ENCODE measurements at places on chromosomes 12 and 14.

GRCh38 chr14:52327374-52328226 is 13.5 kb downstream of the PTGER2 start:
- no peak for DNase-seq

DNA sequence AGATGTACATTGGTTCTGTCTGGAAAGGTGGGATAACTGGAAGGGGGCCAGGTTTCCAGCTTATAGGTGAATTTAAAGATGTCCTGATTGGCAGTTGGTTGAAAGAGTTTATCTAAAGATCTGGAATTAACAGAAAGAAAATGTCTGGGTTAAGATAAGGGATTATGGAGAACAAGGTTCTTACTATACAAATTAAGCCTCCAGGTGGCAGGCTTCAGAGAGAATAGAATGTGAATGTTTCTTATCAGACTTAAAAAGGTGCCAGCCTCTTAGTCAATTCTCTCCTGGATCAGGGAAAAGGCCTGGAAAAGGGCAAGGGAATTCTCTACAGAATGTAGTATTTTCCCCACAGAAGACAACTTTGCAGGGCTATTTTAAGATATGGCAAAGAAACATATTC is 53.1 kb downstream of the CNTN1 start:
- DNase-seq: no peak

GRCh38 chr12:92403210-92404175 is 257.8 kb upstream of the BTG1 start:
- peak; percentile 41 for DNase-seq

- DNase-seq: no peak
These were observed 102.3 kb downstream of the SLC25A47 start for GRCh38 chr14:100425429-100425827.

DNA sequence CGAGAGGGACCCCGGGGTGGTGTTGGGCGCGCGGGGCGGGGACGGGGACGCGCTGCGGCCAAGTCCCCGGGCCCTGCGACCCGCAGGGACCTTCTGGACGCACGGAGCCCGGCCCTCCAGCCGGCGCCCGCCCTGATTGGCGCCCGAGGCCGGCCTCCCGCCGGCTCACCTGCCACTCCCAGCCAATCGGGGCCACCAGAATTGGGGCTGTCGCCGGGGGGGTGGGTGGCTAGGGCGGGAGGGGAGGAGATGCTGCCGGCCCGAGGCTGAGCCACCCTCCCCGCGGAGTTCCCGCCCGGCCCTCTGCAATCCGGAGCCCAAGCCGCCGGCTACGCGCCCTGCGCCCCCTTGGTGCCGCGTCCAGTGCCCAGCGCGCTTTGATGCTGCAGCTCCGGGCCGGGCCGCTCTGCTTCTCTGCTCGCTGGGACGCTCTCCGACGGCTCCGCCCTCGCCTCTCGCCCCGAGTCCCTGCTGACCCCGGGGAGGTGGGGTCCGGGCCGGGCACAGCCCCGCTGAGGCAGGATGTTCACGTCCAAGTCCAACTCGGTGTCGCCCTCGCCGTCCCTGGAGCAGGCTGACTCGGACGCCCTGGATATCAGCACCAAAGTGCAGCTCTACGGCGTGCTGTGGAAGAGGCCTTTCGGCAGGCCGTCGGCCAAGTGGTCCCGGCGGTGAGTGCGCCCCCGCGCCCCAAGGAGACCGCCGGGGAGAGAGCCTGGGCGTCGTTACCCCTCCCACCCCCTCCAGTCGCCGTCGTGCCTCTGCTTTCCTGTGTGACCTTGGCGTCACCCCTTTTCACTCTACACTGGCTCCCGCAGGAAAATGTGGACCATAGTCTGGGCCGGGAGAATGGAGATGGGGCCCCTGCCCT is at the start of gene PLEKHD1:
TSS of gene PLEKHD1 (plus strand) at position 285 of the 871 bp plus-strand sequence. CDS start at position 523, 238 bp downstream.
- DNase-seq: no peak
